ENCODE measurements at places on chromosomes 4 and X.

DNA sequence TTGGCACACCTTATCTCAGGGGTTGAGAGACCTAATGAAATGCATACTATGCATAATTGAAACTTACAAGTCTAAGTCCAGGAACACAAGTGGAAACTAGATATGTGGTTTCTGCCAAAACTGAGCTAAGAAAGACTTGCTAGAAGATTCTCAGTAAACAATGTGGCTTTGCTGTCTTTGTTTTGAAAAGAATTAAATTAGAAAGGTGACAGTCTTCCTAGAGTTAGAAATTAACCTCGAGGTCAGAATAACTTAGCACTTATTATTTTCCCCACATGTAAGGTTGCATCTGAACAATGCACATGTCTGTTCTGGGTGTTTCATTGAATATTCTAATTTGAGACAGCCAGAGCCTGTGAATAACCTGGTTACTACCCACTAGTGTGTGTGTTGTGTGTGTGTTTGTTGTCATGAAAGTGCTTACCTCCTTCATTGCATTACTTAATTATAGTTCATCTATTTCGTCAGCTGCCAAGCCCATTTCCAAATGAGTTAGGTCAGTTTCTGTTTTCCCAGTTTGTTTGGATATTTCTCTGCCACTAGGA is 1.5 kb downstream of the EREG start:
- no peak for DNase-seq

- DNase-seq = no peak
Observed at GRCh38 chr4:32991663-32992062, 2271.5 kb downstream of the PCDH7 start.

- DNase-seq = no peak
Observed at GRCh38 chr4:6390356-6390755, 82.1 kb downstream of the PPP2R2C start.

GRCh38 chr4:76951672-76952010 is 2.1 kb downstream of the SEPTIN11 start:
- DNase-seq = no peak

Data from H7 (cell line).